ENCODE measurements at places on chromosomes 1 and 21.

- peak; percentile 29 for DNase-seq
Measured at GRCh38 chr1:167057241-167057688, 32.9 kb downstream of the GPA33 start.

- no peak for DNase-seq
Measured at GRCh38 chr1:212930986-212931678, 19.2 kb upstream of the VASH2 start.

DNA sequence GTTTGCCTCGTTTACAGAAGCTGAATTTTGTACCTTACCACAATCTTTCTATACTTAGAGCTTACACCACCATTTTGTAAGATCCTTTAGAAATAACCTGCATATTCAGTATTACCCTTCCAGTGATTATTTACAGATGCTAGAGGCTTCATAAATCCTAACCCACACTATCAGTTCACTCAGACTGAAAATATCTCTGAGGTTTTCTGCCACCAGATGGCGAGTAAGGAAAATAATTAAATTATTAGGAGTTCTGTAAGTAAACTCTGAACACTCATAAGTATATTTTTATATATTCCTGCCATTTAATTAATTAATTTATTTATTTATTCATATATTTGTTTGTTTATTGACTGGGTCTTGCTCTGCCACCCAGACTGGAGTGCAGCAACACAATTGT, 1635.2 kb downstream of the PLA2G4A start:
- DNase-seq, result no peak

GRCh38 chr1:16980473-16981268, at the start of gene MFAP2:
Gene MFAP2 (minus strand): TSS chr1:16980620. CDS start chr1:16978273, 2,347 bp downstream.
- DNase-seq, result peak; percentile 80

- peak; percentile 94 for DNase-seq
Measured at GRCh38 chr1:204072931-204073836, at the start of gene SOX13. Gene SOX13 (plus strand): TSS chr1:204073115. CDS start chr1:204112916, 39,801 bp downstream.

DNA sequence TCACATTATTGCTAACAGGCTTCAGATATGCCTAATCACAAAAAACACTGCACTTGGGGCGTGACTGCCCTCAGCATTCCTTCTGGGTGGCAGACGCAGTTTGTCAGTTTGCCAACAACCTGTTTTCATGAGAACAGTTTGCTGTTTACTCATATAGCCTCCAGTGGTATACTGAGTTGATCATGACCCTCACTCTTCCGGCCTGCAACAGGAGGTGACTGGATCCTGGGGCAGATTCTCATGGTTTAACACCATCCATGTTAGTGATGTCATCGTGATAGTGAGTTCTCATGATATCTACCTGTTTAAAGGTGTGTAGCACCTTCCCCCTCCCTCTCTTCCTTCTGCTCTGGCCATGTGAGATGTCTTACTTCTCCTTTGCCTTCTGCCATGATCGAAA, 555.2 kb downstream of the PLPP3 start:
- no peak for DNase-seq

- peak; percentile 90 for DNase-seq
Measured at GRCh38 chr1:151443846-151444782, 15.2 kb downstream of the POGZ start.

DNA sequence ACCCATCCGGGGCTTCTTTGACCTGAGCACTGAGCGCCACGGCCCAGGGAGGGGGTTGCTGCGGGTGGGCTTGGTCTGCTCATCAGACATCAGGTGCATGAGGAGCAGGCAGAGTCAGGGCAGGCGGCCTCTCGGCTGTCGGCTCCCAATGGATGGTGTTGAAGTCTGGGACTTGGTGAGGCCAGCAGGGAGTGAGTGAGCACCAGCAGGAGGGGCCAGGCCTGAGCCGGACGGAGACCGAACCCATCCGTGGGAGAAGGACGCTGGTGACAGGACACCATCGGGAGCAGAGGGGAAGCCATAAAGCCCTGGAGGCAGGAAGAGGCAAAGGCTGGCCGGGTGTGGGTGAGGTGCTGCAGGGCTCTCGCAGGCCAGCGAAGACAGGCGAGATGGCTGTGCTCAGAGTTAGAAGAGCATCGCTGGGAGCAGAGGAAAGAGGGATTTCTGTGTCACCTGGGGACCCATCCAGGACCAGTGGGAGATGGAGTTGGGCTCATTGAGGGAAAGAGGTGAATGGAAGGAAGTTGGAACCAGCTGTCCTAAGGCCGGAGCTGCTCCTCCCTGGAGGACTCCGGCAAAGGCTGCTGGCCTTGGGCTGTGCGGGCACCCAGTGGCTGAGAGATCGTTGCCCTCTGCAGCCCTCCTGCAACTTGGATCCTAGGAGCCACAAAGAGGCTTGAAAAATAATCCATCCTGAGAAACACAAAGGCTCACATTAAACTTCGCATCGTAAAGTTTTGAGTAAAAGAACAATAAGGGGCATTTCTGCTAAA, 49.9 kb downstream of the PDE9A start:
- no peak for DNase-seq

- no peak for DNase-seq
Measured at GRCh38 chr1:241276391-241276790, 80.6 kb downstream of the RGS7 start.

GRCh38 chr1:200290010-200290685, 119.7 kb downstream of the ZNF281 start:
- DNase-seq, result peak; percentile 29
